Activated CD8-positive, alpha-beta memory T cell treated with anti-CD3 and anti-CD28 coated beads, Interleukin-2, amount 10 ng/mL, durations not matched to agents 7 days and 5 days (primary cell): ENCODE measurements at places on chromosomes 7 and 10. TPM values are rescaled to one million over a fixed set of nuclear protein-coding genes. Genes with fewer than 3 reads are reported as not detected.
A peak's percentile ranks its signal among the peaks of the same experiment; 100 is the strongest.

- no peak overlapping the region for H3K4me3 ChIP-seq
- DNase-seq, result no peak
- H3K27ac ChIP-seq, result no peak overlapping the region
- H3K4me1 ChIP-seq, result peaks cover 39% of the 10 kb centered on the region
Observed at GRCh38 chr7:7817748-7818147, 99.3 kb upstream of the RPA3 start.

DNA sequence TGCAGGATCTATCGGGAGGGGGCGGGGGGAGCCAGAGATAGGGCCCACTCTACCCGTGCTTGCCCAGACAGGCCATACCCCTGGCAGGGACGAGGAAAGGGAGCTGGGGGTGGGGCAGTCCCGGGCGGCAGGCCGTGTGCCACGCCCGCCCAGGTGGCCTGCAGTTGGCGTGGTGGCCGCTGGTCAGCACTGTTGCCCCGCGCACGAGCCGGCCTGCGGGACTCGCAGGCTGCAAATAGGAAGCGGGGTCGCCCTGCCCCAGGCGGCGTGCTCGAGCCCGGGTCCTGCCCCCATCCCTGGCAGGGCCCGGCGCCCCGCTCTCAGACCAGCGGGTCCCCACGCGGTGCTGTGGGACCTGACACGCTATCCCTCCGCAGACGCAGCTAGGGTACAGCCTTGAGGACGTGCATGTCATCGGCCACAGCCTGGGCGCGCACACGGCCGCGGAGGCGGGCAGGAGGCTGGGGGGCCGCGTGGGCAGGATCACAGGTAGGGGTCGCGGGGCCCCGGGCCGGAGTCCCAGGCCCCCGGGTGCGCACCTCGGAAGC, 6.7 kb downstream of the PNLIPRP2 start:
- DNase-seq, result no peak
- H3K27me3 ChIP-seq, result peaks cover 3% of the 10 kb centered on the region
- H3K27ac ChIP-seq, result no peak overlapping the region
- H3K4me3 ChIP-seq, result no peak overlapping the region
- no peaks in the 10 kb centered on the region for H3K36me3 ChIP-seq

TAS2R3 gene
- total RNA-seq, result 0.70 TPM

DNA sequence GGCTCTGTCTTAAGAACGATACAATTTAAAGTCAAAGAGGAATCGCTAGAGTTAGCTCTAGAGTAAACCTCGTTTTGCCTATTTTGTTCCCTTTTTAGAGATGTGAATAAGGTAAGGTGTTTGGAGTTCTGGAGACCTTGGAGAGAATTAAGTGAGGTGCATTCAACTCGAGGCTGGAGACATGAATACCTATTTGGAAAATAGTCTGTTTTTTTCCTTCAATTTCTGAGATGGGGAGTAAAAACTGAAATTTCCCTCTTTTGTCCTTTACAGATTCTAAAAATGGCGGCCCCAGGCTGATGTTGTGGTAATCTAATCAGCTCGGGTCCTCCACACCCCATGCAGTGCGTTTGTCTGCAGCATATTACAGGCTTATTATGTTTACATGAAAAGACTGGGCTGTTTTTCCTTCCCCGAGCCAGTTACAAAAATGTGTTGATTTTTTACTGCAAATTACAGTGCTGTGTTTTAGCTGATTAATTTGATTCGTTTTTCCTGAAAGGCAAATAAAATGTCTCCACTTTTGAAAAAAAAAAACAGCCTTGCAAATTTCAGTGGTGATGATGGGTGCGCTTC, 1.5 kb downstream of the KMT2E start:
- H3K4me3 ChIP-seq, result peak overlapping the region; percentile 100
- H3K4me1 ChIP-seq, result peaks cover 26% of the 10 kb centered on the region
- peak overlapping the region; percentile 100 for H3K27ac ChIP-seq
- H3K36me3 ChIP-seq, result peaks cover 62% of the 10 kb centered on the region
- H3K27me3 ChIP-seq, result peaks cover 5% of the 10 kb centered on the region

GJD4 gene
- total RNA-seq, result not detected

DNA sequence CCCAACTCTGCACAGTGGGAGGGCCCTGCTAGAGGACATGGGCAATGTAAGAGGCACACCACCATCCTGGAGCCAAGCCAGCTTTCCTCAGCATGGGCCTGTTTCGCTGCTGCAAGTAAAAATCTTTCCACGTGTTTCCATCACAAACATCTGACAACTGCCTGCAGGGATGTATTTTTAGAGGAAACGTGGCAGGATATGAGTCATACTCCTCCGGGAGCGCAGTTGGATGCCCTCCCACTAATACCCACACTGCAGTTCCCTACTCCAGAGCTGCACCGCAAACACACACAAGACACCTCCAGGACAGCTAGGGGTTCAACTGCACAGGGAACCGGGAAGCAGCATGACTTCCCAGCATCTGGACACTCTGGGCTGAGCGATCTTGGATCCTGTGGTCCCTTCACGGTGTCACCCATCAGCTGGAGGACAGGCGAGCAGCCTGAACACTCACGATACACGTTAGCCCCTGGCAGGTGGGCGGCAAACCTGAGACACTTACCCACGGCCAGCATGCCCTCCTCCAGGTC, 26.1 kb downstream of the PLAC9 start:
- no peak for DNase-seq
- no peaks in the 10 kb centered on the region for H3K27me3 ChIP-seq
- H3K4me1 ChIP-seq, result peaks cover 24% of the 10 kb centered on the region

SUN3 gene
- total RNA-seq, result not detected

SEMA3E gene
- not detected for total RNA-seq

- no peak for DNase-seq
- peak overlapping the region; percentile 96 for H3K27ac ChIP-seq
- H3K4me1 ChIP-seq, result peaks cover 86% of the 10 kb centered on the region
- H3K36me3 ChIP-seq, result no peaks in the 10 kb centered on the region
- no peaks in the 10 kb centered on the region for H3K27me3 ChIP-seq
- peak overlapping the region; percentile 69 for H3K4me3 ChIP-seq
Observed at GRCh38 chr10:69229616-69229916, 9.4 kb downstream of the HKDC1 start.

DNA sequence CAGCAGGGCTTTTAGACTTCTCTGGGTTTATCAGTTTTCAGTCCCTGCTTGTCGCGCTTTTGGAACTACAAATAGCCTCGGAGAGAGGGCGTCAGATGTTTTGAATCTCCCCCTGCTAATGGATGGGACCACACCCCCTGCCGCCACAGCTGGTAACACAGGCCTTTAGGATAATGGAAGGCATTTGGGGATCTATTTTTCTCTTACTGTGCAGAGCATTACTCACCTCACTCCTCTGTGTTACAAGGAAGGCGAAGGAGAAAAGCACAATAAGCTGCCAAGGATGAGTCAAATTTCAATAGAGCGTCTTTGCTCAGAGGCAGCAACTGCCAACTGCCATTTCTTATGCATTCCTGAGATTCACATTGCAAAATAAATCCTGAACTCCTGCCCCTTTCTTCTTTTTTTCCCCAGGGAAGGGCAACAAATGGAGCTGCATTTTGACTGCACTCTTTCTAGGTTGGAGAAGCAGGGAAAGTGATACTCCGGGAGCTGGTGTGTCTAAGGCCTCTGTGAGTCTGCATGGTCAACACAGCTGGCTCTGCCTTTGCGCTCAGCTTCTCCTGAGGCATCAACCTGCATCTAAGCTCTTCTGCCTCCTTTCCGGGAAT, 31.5 kb upstream of the SMNDC1 start:
- H3K4me1 ChIP-seq, result peaks cover 48% of the 10 kb centered on the region
- H3K27me3 ChIP-seq, result no peaks in the 10 kb centered on the region
- H3K36me3 ChIP-seq, result peaks cover 26% of the 10 kb centered on the region
- H3K27ac ChIP-seq, result peak overlapping the region; percentile 88
- no peak overlapping the region for H3K4me3 ChIP-seq
- DNase-seq, result no peak

GRCh38 chr7:55641811-55642210, 69.5 kb upstream of the VOPP1 start:
- peak; percentile 43 for DNase-seq
- peaks cover 14% of the 10 kb centered on the region for H3K4me1 ChIP-seq
- H3K4me3 ChIP-seq, result no peak overlapping the region
- H3K27ac ChIP-seq, result peak overlapping the region; percentile 65
- H3K36me3 ChIP-seq, result no peaks in the 10 kb centered on the region

DNA sequence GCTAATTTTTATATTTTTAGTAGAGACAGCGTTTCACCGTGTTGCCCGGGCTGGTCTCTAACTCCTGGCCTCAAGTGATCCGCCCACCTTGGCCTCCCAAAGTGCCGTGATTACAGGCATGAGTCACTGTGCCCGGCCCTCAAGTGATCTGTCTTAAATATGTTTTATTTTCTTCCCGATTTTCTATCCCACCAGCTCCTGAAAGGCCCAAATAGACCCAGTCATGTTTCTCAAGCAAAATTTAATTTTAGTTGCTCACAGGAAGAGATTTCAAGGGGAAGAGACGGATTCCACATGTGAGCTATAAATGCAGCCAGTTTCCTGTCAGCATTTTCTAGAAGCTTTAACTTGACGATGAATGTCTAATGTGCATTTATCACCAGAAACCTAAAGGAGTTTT, 12.0 kb downstream of the DENND10 start:
- H3K27ac ChIP-seq, result peak overlapping the region; percentile 5
- H3K4me3 ChIP-seq, result no peak overlapping the region
- no peaks in the 10 kb centered on the region for H3K27me3 ChIP-seq

- no peaks in the 10 kb centered on the region for H3K4me1 ChIP-seq
- H3K27me3 ChIP-seq, result peaks cover 2% of the 10 kb centered on the region
- no peak overlapping the region for H3K27ac ChIP-seq
- DNase-seq, result no peak
- H3K4me3 ChIP-seq, result no peak overlapping the region
- no peaks in the 10 kb centered on the region for H3K36me3 ChIP-seq
Observed at GRCh38 chr7:141220263-141220880, 146.5 kb downstream of the TMEM178B start.

- no peak overlapping the region for H3K4me3 ChIP-seq
- H3K27me3 ChIP-seq, result no peaks in the 10 kb centered on the region
- H3K27ac ChIP-seq, result no peak overlapping the region
- H3K4me1 ChIP-seq, result peaks cover 21% of the 10 kb centered on the region
- peaks cover 4% of the 10 kb centered on the region for H3K36me3 ChIP-seq
Observed at GRCh38 chr7:131225619-131226513, 101.8 kb upstream of the MKLN1 start.

DNA sequence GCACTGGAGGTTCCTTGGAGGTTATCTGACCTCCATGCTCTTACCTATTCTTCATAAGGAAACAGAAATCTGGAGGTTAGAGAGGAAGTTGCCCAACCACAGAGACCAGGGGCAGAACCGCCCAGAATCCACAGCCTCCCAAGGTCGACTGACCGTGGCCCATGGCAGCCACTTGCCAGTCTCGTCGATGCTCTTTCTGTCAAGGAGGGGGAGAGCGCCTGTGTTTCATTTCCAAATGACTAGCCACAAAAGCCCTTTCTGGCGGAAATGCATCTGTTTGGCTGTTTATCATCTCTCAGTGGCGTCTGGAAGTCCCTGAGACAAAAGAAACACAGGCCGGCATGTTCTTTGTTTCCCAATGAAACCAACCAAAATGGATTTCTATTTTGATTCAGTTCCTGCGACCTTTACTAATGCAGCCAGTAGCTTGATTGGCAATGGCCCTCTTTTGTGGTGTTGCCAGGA, 2.9 kb downstream of the RAMP3 start:
- peaks cover 36% of the 10 kb centered on the region for H3K27me3 ChIP-seq
- no peak overlapping the region for H3K27ac ChIP-seq
- H3K36me3 ChIP-seq, result no peaks in the 10 kb centered on the region
- H3K4me1 ChIP-seq, result peaks cover 6% of the 10 kb centered on the region

DNA sequence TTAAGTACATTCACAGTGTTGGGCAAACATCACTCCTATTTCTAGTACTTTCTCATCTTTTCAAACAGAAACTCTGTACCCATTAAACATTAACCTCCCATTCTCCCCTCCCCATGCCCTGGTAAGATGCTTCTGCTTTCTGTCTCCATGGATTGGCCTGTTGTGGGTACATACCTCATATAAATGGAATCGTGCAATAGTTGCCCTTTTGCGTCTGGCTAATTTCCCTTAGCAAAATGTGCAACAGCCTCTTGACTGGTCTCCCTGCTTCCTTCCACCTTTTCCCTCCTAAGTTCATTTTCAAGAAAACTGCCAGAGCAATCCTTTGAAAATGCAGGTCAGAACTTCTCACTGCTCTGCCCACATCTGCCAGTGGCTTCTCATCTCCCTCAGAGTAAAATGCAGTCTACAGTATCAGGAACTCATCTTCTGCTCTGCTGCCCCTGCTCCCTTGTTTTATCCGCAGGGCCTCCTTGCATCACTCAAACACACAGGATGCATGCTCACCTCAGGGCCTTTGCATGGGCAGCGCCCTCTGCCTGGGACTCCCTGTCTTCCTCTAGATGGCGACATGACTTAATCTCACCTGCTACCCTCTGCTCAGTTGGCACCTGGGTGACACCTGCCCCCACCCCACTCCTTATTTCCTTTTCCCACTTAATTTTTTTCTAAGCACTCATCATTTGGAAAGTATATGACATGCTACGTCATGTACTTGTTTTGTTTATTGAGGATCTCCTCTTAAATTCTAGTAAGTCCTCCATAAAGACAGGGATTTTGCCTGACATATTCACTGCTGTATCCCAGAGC, 44.3 kb upstream of the ECHDC3 start:
- H3K4me3 ChIP-seq, result no peak overlapping the region
- DNase-seq, result peak; percentile 47
- no peak overlapping the region for H3K27ac ChIP-seq
- peaks cover 5% of the 10 kb centered on the region for H3K4me1 ChIP-seq

GRCh38 chr7:41574377-41574776, 128.5 kb downstream of the INHBA start:
- H3K4me1 ChIP-seq, result no peaks in the 10 kb centered on the region
- no peak for DNase-seq
- no peak overlapping the region for H3K4me3 ChIP-seq
- H3K27me3 ChIP-seq, result no peaks in the 10 kb centered on the region
- H3K27ac ChIP-seq, result no peak overlapping the region

ADAM12 gene
- not detected for total RNA-seq

EMX2 gene
- not detected for total RNA-seq

- H3K27me3 ChIP-seq, result peaks cover 10% of the 10 kb centered on the region
- H3K36me3 ChIP-seq, result no peaks in the 10 kb centered on the region
- no peak for DNase-seq
- H3K4me1 ChIP-seq, result peaks cover 7% of the 10 kb centered on the region
Observed at GRCh38 chr10:676178-676577, 13.3 kb downstream of the DIP2C start.

DNA sequence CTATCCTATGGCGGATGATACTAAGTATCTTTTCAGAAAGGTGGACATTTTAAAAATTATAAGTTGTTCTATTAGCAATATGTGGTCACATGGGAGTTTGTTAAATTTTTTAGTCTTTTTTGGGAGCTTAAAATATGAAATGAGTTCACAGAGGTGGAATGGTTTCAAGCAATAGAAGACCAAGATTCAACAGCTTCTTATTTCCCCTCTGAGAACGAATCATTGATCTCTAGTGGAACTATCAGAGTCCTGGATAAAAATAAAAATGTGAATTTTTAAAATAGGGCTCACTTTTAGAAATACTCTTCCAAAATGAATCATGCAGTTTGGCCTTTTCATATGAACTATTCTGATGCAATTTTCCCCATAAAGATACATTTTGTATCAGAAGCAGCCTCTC, 467.7 kb upstream of the KLF6 start:
- H3K4me3 ChIP-seq, result no peak overlapping the region
- H3K36me3 ChIP-seq, result no peaks in the 10 kb centered on the region
- H3K4me1 ChIP-seq, result no peaks in the 10 kb centered on the region
- no peaks in the 10 kb centered on the region for H3K27me3 ChIP-seq

- H3K36me3 ChIP-seq, result no peaks in the 10 kb centered on the region
- H3K27me3 ChIP-seq, result peaks cover 3% of the 10 kb centered on the region
- no peak overlapping the region for H3K4me3 ChIP-seq
Observed at GRCh38 chr7:120785095-120785494, 72.8 kb downstream of the TSPAN12 start.
